Common myeloid progenitor, CD34-positive (primary cell): ENCODE measurements at places on chromosomes 1 and 21.

- DNase-seq, result no peak
These were observed 27.6 kb downstream of the RRP1B start for GRCh38 chr21:43686811-43687565.

DNA sequence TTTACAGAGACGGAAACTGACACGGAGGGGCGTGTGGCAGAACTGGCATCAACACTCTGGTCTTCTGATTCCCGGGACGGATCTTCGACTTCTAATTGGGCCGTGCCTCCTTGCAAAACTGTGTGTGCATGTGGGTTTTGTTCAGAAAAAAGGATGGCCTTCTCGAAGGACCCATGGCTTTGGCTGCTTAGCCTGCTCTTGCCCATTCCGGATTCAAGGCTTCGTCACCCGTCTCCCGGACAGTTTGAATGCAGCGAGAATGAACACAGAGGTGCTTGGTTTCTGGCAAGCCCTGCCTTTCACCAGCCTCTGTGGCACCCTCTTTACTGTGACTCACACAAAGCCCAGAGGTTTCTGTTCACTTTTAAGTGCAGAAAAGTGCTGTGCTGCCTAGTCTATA lies 120.1 kb downstream of the PRDM2 start:
- no peak for DNase-seq

GRCh38 chr1:230849451-230850224 lies 18.7 kb downstream of the C1orf198 start:
- no peak for DNase-seq

- DNase-seq, result no peak
These were observed 11.2 kb downstream of the S100A10 start for GRCh38 chr1:151982300-151983005.

GRCh38 chr1:167202049-167202448 lies 18.6 kb upstream of the POU2F1 start:
- no peak for DNase-seq
